ENCODE measurements at places on chromosomes 2 and 18.

- DNase-seq: peak; percentile 7
These were observed 211.0 kb downstream of the CTNNA2 start for GRCh38 chr2:79723830-79724229.

DNA sequence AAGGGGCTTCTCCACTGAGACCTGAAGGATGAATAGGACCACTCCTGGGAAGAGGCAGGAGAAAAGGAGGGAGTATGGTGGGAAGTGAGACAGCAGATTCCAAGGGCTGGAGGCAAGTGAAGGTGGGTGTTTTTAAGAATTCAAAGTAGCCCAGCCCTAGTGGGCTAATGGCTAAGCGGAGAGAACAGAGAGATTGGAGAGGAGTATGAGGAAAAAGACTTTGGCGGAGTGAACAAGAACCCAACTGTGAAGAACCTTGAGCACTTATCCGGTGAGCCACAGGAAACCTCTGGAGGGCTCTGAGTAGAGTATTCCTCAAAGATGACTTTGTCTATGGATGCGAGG lies 142.6 kb downstream of the COPS8 start:
- no peak for DNase-seq

GRCh38 chr2:84713441-84713840 lies 167.4 kb downstream of the TRABD2A start:
- no peak for DNase-seq

DNA sequence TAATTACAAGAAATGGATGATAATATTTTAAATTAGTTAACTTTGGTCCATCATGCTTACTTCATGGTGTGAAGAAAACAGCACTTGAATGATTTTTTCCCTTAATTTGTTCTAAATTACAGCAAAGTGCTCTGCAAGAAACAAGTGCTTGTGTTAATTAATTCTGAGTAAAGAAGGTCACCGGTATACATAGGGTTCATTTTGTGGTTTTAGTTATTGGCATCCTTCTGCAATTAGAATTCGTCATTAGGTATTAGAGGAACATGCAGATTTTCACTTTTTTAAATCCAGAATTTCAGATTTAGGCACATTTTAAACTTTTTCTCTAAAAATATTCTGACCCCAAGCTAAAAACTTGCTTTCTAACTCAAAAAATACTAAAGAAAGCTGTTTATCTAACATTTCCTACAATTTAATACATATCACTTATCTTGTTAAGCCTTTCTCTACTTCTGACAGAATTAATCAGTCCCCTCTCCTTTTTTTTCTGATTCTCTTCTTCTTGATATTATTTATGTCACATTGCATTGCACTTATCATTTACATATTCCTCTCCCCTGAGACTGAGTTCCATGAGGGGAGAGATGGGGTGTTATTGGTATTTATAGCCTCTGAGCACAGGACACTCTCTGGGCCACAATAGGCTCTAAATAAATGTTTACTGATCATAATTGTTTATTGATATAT lies 129.2 kb downstream of the PLA2R1 start:
- DNase-seq: no peak

Data from SW 1271 (cell line).